ENCODE measurements at places on chromosomes 3 and 15. TPM values are rescaled to one million over a fixed set of nuclear protein-coding genes. Genes with fewer than 3 reads are reported as not detected.

GRIP2 gene
- 0.07 TPM for total RNA-seq

XCR1 gene
- total RNA-seq = not detected

C2CD4B gene
- 0.90 TPM for total RNA-seq

UROC1 gene
- not detected for total RNA-seq

C2CD4A gene
- total RNA-seq = 0.46 TPM

GPR15 gene
- total RNA-seq = 24.0 TPM

DNA sequence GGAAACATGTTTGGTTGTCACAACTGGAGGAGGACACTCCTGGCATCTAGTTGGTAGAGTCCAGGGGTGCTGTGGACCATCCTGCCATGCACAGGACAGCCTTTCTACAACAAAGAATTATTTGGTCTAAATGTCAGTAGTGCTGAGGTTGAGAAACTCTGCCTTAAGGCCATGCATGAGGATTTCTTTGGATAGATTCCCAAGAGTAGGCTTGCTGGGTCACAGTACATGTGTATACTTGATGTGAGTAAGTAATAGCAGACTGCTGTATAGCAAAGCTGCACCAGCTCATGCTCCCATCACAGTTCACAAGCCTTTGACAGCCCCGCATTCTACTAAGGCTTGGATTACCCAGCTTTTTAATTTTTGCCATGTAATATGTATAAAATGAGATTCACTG, 151.3 kb downstream of the MFSD1 start:
- DNase-seq = no peak
- no peaks in the 10 kb centered on the region for H3K4me1 ChIP-seq
- no peak overlapping the region for H3K27ac ChIP-seq
- no peaks in the 10 kb centered on the region for H3K36me3 ChIP-seq
- no peak overlapping the region for H3K4me3 ChIP-seq

DNA sequence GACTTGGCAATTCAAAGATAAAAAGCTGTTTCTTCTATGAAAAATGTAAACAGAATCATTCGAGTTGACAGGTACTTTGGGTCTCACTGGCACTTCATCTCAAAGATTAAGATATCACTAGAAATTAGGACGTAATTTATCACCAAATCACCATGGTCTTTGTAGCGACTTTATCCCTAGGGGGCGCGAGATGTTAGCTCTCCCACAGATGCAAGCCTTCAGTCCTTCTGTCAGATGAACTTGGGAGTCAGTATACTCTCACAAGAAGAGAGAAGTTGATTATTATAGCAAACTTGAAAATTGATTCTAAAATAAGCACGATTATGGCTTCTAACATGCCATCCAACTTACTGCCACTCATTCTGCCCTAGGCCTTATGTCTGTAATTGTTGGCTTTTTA, 150.3 kb downstream of the ALCAM start:
- H3K4me1 ChIP-seq = peaks cover 6% of the 10 kb centered on the region
- H3K36me3 ChIP-seq = no peaks in the 10 kb centered on the region
- H3K27ac ChIP-seq = no peak overlapping the region
- no peaks in the 10 kb centered on the region for H3K27me3 ChIP-seq

DNA sequence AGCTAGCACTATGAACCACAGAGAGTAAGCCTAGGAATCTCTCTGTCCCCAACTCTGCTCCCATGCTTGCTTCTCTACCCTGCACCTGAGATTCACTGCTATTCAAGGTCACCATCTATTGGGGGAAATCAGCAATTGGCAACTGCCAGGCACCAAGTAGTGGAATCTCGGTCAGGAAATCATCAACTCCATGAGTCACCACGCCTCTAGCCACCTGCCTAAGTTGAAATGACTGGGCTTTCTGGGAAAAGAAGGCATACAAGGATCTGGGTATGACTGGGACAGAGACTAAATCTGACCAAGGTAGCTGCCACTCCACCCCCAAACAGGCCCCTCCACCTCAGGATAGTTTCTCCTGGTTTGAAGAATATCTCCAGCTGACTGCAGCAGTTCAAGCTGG, 464.1 kb upstream of the CBLB start:
- H3K27ac ChIP-seq = peak overlapping the region; percentile 99
- no peaks in the 10 kb centered on the region for H3K27me3 ChIP-seq
- H3K4me3 ChIP-seq = peak overlapping the region; percentile 74
- H3K4me1 ChIP-seq = peaks cover 83% of the 10 kb centered on the region
- H3K36me3 ChIP-seq = no peaks in the 10 kb centered on the region
- DNase-seq = peak; percentile 77

GRCh38 chr15:71364117-71364584, 248.9 kb downstream of the THSD4 start:
- H3K27ac ChIP-seq = no peak overlapping the region
- no peaks in the 10 kb centered on the region for H3K27me3 ChIP-seq
- no peaks in the 10 kb centered on the region for H3K36me3 ChIP-seq
- H3K4me3 ChIP-seq = no peak overlapping the region

GRCh38 chr3:195133462-195133861, 137.5 kb downstream of the XXYLT1 start:
- H3K27ac ChIP-seq = peak overlapping the region; percentile 48
- H3K36me3 ChIP-seq = no peaks in the 10 kb centered on the region
- peaks cover 43% of the 10 kb centered on the region for H3K4me1 ChIP-seq
- peak overlapping the region; percentile 75 for H3K4me3 ChIP-seq
- peak; percentile 48 for DNase-seq
- no peaks in the 10 kb centered on the region for H3K27me3 ChIP-seq

DNA sequence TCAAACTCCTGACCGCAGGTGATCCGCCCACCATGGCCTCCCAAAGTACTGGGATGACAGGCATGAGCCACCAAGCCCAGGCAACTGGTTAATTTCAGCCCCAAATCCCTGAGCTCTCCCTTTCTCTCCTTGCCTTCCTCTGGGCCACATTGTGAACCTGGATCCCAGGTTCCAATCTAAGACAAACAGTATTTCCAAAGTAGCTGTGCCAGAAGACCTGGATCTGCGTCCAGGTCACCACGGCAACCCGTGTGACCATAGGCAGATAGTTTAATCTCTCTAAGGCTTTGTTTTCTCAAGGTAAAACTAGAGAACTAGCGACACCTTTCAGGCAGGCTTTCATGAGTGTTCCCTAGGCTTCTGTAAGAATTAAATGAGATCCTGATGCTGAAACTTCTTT, 5.9 kb upstream of the RBPMS2 start:
- no peak overlapping the region for H3K4me3 ChIP-seq
- H3K36me3 ChIP-seq = no peaks in the 10 kb centered on the region

DNA sequence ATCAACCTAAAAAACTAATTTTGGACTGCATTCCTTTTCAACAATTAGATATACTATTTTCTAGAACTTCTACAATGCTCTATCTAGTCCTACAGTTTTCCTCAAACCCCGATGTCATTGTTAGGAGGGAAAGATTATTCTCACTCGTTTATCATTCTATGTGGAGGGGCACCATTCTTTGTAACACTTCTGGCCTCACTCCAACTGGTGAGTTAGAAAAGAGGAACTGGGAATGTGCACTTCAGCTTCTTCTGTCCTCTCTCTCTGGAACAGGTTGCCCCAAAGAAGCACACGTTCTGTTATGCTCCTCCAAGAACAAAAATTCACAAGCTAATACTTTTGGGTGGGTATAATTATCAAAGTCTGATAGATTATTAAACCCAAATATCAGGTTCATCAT, 137.9 kb downstream of the UACA start:
- peaks cover 5% of the 10 kb centered on the region for H3K36me3 ChIP-seq
- H3K4me1 ChIP-seq = no peaks in the 10 kb centered on the region
- DNase-seq = no peak
- H3K4me3 ChIP-seq = no peak overlapping the region
- H3K27me3 ChIP-seq = peaks cover 39% of the 10 kb centered on the region

DNA sequence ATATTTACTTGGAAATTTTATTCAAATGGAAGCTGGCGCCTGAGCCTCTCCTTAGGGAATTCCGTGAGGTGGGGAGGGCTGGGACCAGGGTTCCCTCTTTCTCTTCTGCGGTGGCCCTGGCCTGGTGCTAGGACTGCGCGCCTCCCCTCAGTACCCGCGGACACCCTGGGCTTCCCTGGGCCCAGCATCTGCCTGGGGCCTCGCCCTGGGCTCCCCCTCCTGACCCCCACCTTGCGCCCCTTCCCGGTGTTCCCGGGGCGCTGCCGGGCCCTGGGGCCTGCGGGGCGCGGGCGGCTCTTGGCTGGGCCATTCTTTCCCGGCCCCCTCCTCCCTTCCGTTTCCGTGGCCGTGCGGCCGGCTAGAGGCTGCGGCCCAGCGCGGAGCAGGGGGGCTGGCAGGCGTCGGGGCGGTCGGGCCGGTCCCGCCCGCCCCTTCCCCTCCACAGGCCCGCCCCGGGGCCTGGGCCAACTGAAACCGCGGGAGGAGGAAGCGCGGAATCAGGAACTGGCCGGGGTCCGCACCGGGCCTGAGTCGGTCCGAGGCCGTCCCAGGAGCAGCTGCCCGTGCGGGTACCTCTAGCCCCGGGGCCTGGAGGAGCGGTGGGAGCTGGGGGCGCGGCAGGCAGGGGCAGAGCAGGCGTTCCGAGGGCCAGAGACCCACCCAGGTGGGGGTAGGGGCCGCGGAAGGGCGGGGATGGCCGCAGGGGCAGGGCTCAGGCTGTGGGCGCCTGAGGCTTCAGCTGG, at the start of gene FES:
TSS of gene FES (plus strand) at position 529 of the 743 bp plus-strand sequence. CDS start 542 bp downstream, outside the sequence.
- H3K27ac ChIP-seq = peak within 1 kb of the TSS; percentile 86
- peaks cover 14% of the 10 kb centered on the region for H3K36me3 ChIP-seq
- DNase-seq = peak; percentile 54
- no peaks in the 10 kb centered on the region for H3K27me3 ChIP-seq
- peak within 1 kb of the TSS; percentile 66 for H3K4me3 ChIP-seq

DNA sequence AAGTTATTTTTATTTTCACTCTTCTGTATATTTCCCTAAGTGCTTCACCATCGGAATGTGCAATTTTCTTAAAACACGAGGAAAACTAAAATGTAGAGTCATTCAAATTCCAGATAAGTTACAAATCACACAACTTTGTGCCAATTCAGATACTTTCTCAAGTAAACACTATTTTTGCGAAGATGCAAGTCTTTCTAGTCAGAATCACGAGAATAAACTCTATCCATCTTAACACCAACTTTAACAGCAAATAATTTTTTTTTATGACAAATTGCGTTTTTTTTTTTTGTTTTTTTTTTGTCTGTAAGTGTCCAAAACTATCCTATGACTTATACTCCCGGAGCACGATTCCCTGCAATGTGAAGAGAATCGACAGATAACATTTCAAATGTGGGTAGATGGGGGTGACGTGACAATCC, 1.3 kb downstream of the STAG1 start:
- H3K27ac ChIP-seq = peak overlapping the region; percentile 98
- H3K4me3 ChIP-seq = peak overlapping the region; percentile 91
- H3K4me1 ChIP-seq = peaks cover 57% of the 10 kb centered on the region
- H3K27me3 ChIP-seq = no peaks in the 10 kb centered on the region
- no peak for DNase-seq
- H3K36me3 ChIP-seq = no peaks in the 10 kb centered on the region

DNA sequence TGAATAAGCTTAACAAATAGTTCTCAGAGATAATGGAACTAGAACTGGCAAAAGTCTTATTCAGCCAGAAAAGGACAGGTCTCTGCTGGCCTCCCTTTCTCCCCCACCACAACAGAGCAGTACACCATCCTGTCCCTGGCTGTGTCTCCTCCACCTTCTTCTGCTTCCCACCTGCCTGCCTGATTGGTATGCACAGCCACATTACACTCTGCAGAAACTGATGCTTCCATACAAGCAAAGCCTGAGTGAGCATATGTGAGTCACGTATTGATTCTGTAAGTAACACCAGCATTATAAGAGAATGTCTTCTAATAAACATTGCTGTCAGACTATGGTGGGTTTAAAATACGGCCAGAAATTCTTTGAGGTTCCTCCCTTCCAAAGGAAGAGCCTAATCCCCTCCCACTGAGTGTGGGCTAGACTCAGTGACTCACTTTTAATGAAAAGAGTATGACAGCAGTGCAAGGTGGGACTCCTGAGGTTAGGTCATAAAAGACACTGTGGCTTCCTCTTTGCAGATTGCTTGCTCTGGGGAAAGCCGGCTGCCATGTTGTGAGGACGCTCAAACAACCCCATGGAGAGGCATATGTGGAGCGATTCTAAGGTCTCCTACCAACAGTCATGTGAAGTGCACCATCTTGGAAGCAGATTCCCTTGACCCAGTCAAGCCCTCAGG, 44.4 kb downstream of the ANXA2 start:
- H3K27ac ChIP-seq = no peak overlapping the region
- peaks cover 29% of the 10 kb centered on the region for H3K36me3 ChIP-seq
- no peak for DNase-seq
- no peaks in the 10 kb centered on the region for H3K27me3 ChIP-seq

GRCh38 chr15:85770096-85771041, 24.4 kb downstream of the KLHL25 start:
- H3K4me3 ChIP-seq = no peak overlapping the region
- no peaks in the 10 kb centered on the region for H3K4me1 ChIP-seq
- H3K27ac ChIP-seq = no peak overlapping the region
- no peaks in the 10 kb centered on the region for H3K36me3 ChIP-seq
- H3K27me3 ChIP-seq = no peaks in the 10 kb centered on the region
- DNase-seq = no peak

- no peak overlapping the region for H3K4me3 ChIP-seq
- peaks cover 5% of the 10 kb centered on the region for H3K4me1 ChIP-seq
- no peaks in the 10 kb centered on the region for H3K36me3 ChIP-seq
- peaks cover 19% of the 10 kb centered on the region for H3K27me3 ChIP-seq
- DNase-seq = no peak
Observed at GRCh38 chr3:141125351-141125750, 74.2 kb downstream of the SPSB4 start.

DNA sequence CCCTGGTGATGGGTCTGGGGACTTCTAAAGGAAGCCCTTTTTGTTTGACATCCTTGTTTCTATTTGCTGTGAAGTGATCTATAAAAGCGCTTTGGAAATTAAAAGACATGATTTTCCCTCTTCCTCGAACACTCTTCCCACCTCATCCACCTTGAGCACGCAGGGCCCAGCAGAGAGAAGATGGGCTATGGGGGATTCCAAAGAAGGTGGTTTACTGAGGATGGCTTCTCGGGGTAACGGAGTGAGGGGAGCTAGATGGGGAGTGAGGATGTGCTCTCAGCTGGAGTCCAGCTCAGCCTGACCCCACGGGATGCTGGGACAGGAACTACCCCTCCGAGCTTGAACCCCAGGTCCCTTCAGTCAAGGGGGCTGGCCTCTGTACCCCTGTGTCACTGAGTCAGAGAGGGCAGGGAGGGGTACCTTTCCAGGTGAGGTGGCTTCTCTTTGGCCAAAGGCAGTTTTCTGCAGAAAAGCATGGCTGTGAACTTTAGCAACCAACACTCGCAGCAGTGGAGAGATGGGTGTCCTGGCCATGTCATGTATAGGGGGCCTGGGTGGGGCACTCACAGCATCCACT, 180.7 kb upstream of the SMAD3 start:
- H3K27ac ChIP-seq = no peak overlapping the region
- H3K36me3 ChIP-seq = no peaks in the 10 kb centered on the region
- no peaks in the 10 kb centered on the region for H3K4me1 ChIP-seq

Measured in activated T-cell treated with anti-CD3 and anti-CD28 coated beads, Interleukin-2, amount 50 U/mL, for 72 hours (primary cell).